ENCODE measurements at places on chromosomes 7 and 10.
A peak's percentile ranks its signal among the peaks of the same experiment; 100 is the strongest.

- DNase-seq, result no peak
Observed at GRCh38 chr7:79664884-79665676, 211.6 kb upstream of the MAGI2 start.

GRCh38 chr10:2076528-2076927, 339.2 kb upstream of the ADARB2 start:
- DNase-seq, result no peak

DNA sequence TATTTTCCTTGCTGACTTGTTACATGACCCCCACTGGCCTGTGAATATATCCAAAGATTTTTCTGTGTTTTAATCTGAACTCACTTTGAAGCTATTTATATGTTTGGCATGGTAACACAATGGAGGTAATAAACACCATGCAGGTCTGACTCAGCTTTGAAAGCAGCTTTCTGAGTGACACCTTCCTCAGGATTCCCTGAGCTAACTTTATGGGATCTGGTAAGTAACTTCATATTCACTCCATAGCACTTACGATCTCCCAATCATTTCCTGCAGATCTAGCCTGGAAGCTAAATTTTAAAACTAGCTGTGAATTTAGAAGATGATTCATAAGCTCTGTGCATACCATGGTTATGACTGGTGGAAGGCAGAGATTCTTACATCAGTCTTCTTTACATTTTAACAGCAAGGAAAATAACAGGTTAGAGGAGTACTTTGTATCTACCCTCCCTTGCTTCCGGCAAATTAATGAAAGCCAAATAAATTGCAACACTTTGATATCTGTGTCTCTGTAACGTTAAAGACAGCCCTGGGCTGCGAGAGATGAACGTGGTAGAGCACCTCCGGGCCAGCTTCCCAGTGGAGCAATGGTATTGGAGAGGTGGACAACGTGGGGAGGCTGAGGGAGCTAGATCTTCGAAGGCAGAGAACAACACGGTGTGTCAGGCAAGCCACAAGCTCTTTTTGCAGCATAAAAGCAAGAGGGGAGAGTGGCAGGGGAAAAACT, 170.2 kb upstream of the KLF14 start:
- peak; percentile 96 for DNase-seq

DNA sequence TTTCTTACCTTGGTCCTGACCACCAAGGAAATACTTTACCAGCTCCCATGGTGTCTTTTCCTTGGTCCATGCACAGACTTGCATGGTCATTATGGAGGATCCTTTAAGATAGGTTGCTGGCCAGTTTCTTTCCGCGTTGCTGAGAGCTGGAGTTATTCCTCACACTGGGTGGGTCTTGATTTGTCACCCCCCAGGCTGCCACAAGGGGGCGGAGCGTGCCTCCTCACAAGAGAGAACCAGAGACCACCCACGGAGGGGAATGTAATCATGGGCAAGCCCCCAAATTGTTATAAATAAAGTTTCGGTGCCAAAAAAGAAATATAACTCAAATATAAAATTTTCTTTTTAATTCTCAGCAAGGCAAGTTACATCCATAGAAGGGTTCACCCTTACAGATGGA, 10.5 kb upstream of the TRIM24 start:
- DNase-seq, result no peak

GRCh38 chr7:111730476-111731300, 168.4 kb upstream of the IMMP2L start:
- peak; percentile 63 for DNase-seq

DNA sequence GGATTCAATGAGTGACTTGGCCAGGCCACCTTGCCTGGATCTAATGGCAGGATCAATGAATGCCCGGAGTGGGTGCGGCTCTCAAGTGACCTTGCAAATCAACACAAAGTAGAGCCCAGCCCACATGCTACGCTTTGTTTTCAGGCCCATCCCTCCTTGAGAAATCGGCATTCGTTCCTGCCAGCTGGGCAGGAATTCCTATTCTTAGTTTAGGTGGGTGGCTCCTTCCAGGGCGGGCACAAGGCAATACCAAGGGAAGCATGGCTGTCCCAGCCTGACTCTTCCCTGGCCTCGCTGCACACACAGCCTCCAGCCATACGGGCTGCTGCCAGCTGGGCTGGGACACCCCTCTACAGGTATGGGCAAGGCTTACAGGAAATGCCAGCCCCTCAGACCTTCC, 119.3 kb downstream of the SH3PXD2A start:
- no peak for DNase-seq

GRCh38 chr10:32851301-32851700, 106.7 kb downstream of the ITGB1 start:
- no peak for DNase-seq

- DNase-seq, result peak; percentile 84
Observed at GRCh38 chr7:94344826-94345225, 49.9 kb upstream of the COL1A2 start.

GRCh38 chr7:74230446-74231231, 20.8 kb downstream of the LAT2 start:
- no peak for DNase-seq

DNA sequence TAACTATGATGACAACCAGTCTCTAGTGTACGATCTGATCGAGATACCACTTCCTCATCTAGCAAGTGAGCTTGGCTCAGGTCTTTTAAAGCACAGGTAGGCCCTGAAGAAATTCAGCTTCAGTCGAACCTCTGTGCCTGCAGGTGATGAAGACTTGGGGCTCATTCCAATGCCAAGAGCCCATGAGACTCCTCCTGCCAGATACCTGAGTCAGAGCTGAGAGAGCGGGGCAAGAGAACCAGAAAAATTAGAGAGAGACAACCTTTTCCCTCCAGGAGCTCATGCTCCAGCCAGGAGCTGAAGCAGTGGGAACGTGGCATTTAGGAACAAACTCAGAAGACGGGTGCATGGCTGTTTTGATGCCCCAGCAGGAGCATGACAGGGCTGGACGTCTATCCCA, 232.7 kb downstream of the FANK1 start:
- DNase-seq, result no peak

DNA sequence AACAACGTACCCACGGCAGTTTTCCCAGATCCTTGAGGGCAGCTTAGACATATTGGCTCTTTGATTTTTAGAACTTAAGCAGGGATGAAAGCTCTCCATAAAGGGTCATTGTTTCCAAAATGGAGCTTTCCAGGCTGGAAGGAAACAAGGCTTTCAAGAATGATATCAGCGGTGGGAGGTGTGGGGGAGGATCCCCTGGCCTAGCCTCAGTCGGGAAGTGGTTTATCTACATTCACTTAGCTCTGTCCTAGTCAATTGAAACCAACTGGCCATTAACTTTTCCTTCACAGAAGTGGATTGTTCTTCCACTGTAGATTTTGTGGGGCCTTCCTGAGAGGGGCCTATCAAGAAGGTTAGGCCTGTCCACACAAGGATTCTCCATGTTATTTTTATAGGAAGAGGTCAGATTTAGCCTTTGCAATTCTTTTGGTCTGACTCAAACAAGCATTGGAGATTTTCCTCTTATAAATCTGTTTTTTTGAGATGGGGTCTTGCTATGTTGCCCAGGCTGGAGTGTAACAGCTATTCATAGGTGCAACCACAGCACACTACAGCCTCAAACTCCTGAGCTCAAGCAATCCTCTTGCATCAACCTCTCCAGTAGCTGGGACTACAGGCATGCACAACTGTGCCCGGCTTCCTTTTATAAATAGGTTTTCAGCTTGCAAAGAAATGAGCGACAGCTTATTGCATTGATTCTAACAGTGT, 343.5 kb downstream of the LRMDA start:
- no peak for DNase-seq

DNA sequence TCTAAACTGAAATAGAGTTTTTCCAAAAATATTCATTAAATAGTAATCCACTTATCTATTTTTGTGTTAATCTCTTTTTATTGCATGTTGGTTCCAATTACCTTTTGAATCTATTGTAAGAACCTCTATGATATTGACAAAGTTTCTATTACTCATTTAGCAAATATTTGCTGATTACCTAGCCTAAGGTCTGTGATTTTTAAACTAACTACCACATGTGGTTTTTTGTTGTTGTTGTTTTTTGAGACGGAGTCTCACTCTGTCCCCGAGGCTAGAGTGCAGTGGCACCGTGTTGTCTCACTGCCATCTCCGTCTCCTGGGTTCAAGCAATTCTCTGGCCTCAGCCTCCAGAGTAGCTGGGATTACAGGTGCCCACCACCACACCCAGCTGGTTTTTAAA, 2.0 kb upstream of the ASB13 start:
- no peak for DNase-seq

GRCh38 chr10:133334503-133335245, 2.0 kb downstream of the CALY start:
- no peak for DNase-seq

DNA sequence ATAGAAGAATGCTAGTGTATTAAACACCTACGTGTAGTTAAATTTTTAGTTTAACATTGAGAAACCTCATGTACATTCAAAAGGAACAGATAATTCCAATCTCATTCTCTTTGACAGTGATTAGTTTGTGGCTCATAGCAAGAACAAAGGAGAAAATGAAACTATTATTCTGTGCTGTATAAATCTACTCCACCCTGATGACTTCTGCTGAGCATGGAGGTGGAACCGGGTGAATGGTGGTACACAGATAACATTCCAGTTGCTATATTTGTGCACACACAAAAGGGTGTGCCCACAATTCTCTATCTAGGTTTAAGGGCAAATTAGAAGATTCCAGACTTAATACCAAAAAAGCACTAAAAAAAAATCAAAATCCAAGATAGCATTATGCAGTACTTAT, 17.0 kb upstream of the RALA start:
- no peak for DNase-seq

DNA sequence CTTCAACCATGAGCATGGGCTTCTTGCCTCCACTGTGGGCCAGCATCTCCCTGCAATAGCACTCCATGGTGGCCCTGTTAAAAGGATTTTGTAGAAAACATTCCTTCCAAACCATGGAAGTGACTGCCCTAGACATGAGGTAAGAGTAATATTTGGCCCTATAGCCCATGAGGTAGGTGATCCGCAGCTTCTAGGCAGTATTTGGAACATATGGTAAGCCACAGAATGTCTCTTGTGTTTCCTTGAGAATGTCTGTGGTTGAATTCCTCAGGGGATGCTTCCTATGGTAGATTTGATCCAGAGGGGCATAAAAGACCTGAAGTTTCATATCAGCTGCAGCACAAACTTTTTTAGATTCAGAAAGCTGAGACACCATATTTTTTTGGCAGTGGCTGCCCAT, 54.9 kb downstream of the TMEM168 start:
- DNase-seq, result no peak

- no peak for DNase-seq
Observed at GRCh38 chr7:44981035-44981706, 2.4 kb upstream of the MYO1G start.

GRCh38 chr10:37236093-37236492, 110.7 kb downstream of the ANKRD30A start:
- no peak for DNase-seq

DNA sequence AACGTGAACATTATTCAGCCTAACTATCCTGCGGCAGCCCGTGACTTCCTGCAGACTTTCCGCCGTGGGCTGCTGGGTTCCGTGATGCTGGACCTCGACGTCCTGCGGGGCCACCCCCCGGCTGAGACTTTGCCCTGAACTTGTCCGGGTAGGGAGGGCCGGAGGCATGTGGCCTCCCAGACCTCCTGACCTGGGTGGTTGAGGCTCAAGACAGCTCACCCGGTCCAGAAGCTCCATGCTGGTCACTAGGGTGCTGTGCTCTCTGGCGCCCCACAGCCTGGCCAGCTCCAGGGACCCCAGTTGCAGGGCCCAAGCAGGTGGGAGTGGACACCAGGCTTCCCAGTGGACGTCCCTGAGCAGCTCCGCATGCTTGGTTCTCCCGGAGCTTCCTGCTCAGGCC, 4.4 kb downstream of the SPRN start:
- DNase-seq, result no peak

GRCh38 chr7:69078997-69079769, 519.1 kb upstream of the AUTS2 start:
- DNase-seq, result no peak

GRCh38 chr10:18151356-18151890, 11.2 kb downstream of the CACNB2 start:
- no peak for DNase-seq

GRCh38 chr10:7887174-7887816, 69.0 kb downstream of the TAF3 start:
- DNase-seq, result peak; percentile 44

GRCh38 chr7:23791721-23792120, 81.7 kb downstream of the STK31 start:
- no peak for DNase-seq

GRCh38 chr10:29917311-29917710, 142.1 kb downstream of the JCAD start:
- no peak for DNase-seq
